Panc1 (cell line): ENCODE measurements at places on chromosomes 12 and 14. TPM values are rescaled to one million over a fixed set of nuclear protein-coding genes. Genes with fewer than 3 reads are reported as not detected.

Gene GALNT16
- 0.72 TPM for total RNA-seq

Gene INSM2
- not detected for total RNA-seq

DNA sequence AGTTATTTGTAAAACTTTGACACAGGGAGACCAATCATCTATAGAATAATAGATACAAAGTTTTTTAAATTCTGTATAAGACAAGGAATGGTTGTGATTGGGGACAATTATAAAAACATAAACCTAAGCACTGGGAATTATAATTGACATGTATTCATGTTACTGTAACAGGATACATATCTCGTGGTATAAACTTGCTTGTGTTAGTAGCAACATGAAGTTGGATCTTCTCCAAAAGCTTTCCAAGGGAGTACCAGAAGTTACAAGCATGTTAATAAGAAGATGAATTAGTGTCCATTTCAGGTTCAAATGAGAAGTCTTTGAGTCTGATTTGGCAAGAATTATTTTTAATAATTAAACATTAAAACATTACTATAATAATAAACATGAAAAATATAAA, 42.2 kb downstream of the CDKL1 start:
- no peaks in the 10 kb centered on the region for H3K4me1 ChIP-seq
- DNase-seq, result no peak

DNA sequence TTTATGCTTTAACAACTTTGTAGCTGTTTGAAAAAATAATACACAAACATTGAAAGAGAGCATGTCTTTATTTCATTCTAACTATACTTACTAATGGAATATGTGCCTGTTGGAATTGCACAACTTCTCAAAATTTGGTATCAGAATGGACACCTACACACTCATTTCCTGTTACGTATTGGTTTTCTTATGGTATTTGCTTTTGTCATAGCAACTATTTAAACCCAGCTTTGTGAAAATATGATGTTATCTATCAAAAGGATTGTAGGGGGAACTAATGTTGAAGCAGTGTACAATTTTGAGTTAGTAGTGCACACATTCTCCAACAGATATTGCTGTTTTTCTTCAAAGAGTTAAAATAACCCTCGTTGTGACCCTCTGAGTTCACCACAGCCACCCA, 52.6 kb downstream of the RBMS2 start:
- H3K36me3 ChIP-seq, result no peaks in the 10 kb centered on the region
- DNase-seq, result no peak
- H3K27ac ChIP-seq, result no peak overlapping the region
- H3K4me3 ChIP-seq, result no peak overlapping the region
- no peaks in the 10 kb centered on the region for H3K27me3 ChIP-seq
- no peaks in the 10 kb centered on the region for H3K4me1 ChIP-seq

DNA sequence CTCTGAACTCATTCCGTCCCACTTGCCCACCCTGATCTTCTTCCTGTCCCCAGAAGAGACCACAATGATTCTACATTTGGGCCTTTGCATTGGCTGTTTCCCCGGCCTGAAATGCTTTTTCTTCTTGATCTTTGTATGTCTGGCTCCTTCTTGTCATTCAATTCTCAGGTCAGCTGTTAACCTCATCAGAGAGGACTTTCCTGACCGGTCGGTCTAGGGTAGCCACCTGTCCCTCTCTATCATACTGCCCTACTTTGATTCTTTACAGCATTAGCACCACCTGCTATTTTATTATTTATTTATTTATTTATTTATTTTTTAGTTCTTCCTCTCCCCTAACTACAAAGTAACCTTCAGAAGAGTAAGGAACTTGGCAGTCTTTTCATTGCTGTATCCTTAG, 84.3 kb downstream of the DYRK2 start:
- no peak for DNase-seq
- no peak overlapping the region for H3K4me3 ChIP-seq
- H3K36me3 ChIP-seq, result no peaks in the 10 kb centered on the region
- H3K27ac ChIP-seq, result no peak overlapping the region

DNA sequence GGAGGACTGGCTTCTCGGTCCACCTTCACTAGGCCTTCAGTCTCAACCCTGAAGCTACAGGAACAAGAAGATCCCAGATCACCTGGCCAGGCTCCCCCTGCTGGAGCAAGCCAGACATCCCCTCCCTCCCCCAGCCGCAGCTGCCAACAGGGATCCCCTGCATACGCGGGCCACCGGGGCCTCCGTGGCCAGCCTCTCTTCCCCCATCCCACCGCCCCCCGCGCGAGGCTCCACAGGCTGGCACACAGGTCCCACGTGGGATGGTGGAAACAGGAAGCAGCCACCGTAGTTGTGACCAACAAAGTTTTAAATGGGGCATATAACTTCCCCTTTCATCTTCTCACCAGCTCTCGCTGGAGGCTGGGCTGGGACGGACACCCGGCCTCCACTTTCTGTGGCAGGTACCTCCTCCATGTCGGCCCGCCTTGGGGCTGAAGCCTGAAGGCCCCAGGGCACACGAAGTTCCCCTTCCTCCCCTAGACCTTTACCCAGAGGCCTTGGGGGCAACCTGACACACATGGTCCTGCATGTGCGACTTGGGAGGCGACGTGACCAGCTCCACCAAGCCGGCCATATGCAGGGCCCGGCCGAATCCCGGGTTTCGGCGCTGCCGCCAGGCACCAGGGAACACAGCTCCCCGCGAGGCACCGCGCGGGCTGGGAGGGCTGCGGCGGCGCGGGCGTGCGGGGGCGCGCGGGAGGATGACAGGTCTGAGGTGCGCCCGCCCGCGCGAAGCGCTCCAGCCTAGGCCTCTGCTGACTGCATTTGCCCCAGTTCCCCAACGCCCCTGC, 44.4 kb upstream of the PNMA1 start:
- peak overlapping the region; percentile 97 for H3K27ac ChIP-seq
- no peak for DNase-seq
- peak overlapping the region; percentile 68 for H3K4me3 ChIP-seq
- peaks cover 74% of the 10 kb centered on the region for H3K4me1 ChIP-seq
- H3K27me3 ChIP-seq, result no peaks in the 10 kb centered on the region
- H3K36me3 ChIP-seq, result no peaks in the 10 kb centered on the region

DNA sequence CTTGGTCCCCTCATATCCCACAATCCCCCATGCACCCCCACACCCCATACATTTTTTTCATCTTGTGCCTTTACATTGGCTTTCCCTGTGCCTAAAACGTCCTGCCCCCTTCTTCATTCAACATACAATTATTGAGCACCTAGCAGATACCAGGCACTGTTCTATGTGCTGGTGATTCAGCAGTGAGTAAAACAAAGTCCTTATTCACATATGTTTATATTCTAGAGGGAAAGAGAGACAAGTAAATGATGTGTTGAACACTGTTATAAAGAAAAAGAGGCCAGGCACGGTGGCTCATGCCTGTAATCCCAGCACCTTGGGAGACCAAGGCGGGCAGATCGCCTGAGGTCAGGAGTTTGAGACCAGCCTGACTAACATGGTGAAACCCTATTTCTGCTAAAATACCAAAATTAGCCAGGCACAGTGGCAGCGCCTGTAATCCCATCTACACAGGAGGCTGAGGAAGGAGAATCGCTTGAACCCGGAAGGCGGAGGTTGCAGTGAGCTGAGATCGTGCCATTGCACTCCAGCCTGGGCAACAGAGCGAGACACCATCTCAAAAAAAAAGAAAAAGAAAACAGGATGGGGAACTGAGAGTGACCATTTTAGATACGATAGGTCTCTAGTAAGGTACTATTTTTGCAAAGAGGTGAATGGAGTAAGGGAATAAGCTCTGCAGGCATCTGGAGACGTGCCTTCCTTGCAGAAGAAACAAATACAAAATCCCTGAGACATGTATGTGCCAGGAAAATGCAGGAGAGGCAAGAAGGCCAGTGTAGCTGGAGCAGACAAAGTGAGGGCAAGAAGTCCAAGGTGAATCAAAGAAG, 12.2 kb downstream of the SLC7A7 start:
- no peak for DNase-seq
- no peak overlapping the region for H3K27ac ChIP-seq
- no peaks in the 10 kb centered on the region for H3K36me3 ChIP-seq
- H3K27me3 ChIP-seq, result no peaks in the 10 kb centered on the region; the same call in 1 of the 2 replicates
- H3K4me1 ChIP-seq, result no peaks in the 10 kb centered on the region
- no peak overlapping the region for H3K4me3 ChIP-seq

- H3K36me3 ChIP-seq, result no peaks in the 10 kb centered on the region
- no peaks in the 10 kb centered on the region for H3K4me1 ChIP-seq
- H3K27ac ChIP-seq, result no peak overlapping the region
- H3K27me3 ChIP-seq, result peaks cover 10% of the 10 kb centered on the region
Observed at GRCh38 chr12:24954261-24954660, 5.4 kb upstream of the BCAT1 start.

DNA sequence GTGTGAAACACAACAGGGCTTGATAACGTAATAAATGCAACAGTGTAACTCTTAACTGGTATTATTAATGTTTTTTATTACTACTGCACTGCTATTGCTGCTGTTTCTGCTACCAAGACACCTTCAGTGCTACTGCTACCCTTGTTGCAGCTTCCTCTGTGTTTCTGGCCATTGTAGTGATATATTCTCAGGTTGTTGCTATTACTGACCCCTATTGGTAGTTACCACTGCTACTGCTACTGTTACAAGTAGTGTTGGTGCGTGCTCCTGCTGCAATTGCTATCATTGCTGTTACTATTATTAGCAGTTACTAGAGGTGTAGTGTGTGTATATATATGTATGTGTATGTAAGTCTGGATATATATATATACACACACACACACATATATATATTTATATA, 87.2 kb upstream of the PTPRB start:
- H3K27ac ChIP-seq, result no peak overlapping the region
- no peaks in the 10 kb centered on the region for H3K27me3 ChIP-seq
- no peaks in the 10 kb centered on the region; the same call in 1 of the 2 replicates for H3K4me1 ChIP-seq
- DNase-seq, result no peak

DNA sequence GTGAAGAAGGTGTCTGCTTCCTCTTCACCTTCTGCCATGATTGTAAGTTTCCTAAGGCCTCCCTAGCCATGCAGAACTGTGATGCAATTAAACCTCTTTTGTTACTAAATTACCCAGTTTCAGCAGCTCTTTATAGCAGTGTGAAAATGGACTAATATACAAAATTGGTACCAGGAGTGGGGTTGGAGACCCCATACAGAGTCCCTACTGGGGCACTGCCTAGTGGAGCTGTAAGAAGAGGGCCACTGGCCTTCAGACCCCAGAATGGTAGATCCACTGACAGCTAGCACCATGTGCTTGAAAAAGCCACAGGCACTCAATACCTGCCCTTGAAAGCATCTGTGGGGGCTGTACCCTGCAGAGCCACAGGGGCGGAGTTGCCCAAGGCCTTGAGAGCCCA, 44.8 kb upstream of the CRADD start:
- no peak overlapping the region for H3K4me3 ChIP-seq
- no peaks in the 10 kb centered on the region for H3K36me3 ChIP-seq
- no peak overlapping the region for H3K27ac ChIP-seq
- DNase-seq, result no peak

GRCh38 chr14:72553161-72553560, 340.7 kb downstream of the DPF3 start:
- DNase-seq, result no peak
- H3K4me3 ChIP-seq, result no peak overlapping the region
- H3K27ac ChIP-seq, result no peak overlapping the region
- H3K27me3 ChIP-seq, result no peaks in the 10 kb centered on the region; the same call in 1 of the 2 replicates

DNA sequence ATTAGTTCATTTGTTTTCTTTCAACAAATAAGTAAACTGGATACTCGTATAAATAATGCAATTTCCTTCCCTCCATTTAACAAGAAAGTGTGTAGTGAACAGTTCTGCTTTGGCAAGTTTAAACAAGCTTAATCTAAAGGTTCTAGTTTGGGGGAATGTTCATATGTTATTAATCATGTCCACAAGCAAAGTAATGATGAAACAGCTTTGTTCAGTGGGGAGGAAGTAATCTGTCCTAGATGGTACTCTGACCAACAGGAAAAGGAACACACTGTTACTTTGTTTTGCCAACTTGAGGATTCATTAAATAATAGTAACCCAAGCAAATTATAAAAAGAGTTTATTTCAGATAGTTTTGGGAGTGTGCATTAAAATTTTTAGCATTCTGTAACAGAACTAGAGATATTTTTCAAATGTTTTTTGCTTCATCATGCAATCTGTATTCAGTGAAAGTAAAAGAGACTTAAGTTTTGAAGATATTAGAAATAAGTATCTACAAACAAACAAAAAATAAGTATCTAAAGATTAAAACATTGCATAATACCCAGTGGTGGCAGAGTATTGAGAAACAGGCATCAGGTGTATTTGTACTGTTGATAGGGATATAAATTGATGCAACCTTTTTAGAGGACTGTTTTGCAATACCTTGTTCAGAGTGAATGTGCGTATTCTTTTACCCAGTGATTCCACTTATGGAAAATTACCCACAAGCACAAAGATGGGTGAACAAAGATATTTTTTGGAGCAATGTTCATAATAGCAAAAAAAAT, 61.1 kb downstream of the RAB35 start:
- no peaks in the 10 kb centered on the region for H3K36me3 ChIP-seq
- H3K4me3 ChIP-seq, result no peak overlapping the region
- no peak for DNase-seq
- no peak overlapping the region for H3K27ac ChIP-seq
- H3K27me3 ChIP-seq, result no peaks in the 10 kb centered on the region

GRCh38 chr14:59768855-59769375, 101.7 kb downstream of the RTN1 start:
- no peaks in the 10 kb centered on the region for H3K4me1 ChIP-seq
- H3K27ac ChIP-seq, result no peak overlapping the region
- no peaks in the 10 kb centered on the region for H3K27me3 ChIP-seq
- H3K4me3 ChIP-seq, result no peak overlapping the region
- no peaks in the 10 kb centered on the region for H3K36me3 ChIP-seq

DNA sequence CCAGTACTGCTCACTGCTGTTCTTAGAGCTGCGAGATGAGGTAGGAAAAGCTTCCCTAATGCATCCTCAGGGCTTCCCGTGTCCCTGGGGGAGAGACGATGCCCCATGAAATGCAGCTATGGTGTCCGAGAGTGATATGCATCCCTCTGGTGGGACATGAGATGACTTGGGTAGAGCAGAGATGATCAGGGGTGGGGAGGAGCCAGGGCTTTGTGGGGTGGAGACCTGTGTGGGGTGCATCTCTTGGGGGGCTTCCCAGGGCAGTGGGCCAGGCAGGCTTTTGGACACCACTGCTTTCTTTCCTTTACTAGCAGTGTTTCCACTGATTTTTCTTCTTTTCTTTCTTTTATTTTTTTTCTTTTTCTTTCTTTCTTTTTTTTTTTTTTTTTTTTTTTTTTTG, 147.3 kb downstream of the ADGRD1 start:
- no peak overlapping the region for H3K4me3 ChIP-seq
- no peak overlapping the region for H3K27ac ChIP-seq
- no peaks in the 10 kb centered on the region for H3K4me1 ChIP-seq

DNA sequence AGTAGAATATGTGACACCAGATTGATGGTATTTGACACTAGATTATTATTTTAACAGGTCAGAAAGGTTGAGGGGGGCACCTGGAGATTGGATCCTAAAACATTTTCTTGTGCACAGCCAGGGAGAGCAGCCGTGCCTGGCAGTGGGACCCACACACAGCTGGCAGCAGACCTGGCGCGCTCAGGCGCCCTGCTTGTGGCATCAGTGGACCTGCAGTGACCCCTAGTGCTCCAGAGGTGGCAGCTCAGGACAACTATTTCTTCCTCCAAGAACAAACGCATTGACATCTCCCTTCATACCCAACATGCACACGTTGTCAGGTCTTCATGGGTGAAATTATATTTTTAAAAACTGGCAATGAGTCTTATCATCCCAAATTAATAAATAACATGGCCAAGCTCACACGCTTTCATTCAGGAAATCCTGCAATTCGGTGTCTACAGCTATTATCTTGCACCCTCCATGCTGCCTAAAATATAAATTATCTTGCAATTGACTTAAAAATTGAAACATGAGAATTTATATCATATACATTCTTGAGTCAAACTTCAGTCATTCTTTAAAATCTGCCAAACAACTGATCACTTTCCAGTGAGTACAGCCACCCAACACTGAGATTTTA, 7.7 kb upstream of the TMEM132D start:
- H3K4me1 ChIP-seq, result no peaks in the 10 kb centered on the region
- H3K27me3 ChIP-seq, result no peaks in the 10 kb centered on the region; the same call in 1 of the 2 replicates
- no peak overlapping the region for H3K27ac ChIP-seq
- H3K4me3 ChIP-seq, result no peak overlapping the region
